Renal cortical epithelial cell (primary cell): ENCODE measurements at places on chromosomes 1 and 21.

DNA sequence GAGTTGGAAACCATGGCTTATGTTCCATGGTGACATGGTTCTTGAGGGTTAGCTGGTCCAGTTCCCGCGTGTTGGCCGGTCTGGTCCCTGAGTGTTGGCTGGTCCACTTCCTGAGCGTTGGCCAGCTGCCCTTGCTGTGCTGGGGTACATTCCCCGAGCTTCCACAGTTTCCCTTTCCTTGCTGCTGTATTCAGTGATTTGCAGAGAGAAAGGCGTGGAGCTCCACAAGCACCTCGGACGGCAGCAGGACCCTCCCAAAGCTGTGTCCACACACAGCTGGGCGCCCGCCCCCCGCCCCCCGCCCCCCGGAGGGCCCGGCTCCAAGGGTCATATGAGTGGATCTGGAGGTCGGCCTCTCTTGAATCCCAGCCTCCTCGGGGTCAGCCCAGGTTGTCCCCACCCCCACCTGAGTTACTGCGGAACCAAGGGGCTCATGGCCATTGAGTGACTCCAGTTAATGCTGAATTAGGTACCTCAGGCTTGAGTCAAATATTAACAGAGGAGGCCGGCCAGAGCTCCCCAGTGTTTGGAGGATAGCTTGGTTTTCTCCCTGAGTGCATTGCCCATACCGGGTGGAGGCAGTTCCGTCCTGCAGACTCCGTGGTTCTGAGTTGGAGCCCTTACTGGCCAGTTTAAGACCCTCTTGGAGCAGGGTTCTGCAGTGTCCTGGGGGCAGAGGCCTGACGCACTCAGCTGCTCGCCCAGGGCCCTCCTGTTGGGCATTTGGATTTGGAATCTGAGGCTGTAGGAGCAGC lies 18.4 kb downstream of the COL18A1 start:
- DNase-seq = peak; percentile 78

- DNase-seq = no peak
These were observed 355.1 kb upstream of the RUNX1 start for GRCh38 chr21:35404247-35404646.

DNA sequence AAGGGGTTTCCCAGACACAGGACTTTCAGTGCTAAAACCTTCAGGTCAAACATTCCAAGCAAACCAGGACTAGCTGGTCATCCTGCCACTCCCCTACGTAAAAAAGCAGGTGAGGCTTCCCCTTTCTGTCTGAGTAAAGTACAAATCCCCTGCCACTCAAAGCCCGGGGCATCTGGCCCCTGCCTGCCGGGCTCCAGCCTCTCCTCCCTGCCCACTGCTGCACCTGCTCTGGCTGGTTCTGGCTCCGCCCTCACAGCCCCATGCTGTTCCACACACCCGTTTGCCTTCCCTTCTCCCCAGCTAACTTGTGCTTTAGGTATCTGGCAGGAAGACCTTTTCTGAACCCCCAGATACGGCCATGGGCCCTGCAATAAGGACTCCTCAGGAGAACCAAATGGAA lies 23.3 kb upstream of the S100A7 start:
- no peak for DNase-seq

GRCh38 chr1:163172596-163172995 lies 30.1 kb downstream of the RGS5 start:
- peak; percentile 31 for DNase-seq

GRCh38 chr1:170073893-170074249 lies 624 bp downstream of the KIFAP3 start:
- DNase-seq = no peak

- DNase-seq = peak; percentile 57
These were observed 858.0 kb downstream of the USP25 start for GRCh38 chr21:16587681-16588375.

DNA sequence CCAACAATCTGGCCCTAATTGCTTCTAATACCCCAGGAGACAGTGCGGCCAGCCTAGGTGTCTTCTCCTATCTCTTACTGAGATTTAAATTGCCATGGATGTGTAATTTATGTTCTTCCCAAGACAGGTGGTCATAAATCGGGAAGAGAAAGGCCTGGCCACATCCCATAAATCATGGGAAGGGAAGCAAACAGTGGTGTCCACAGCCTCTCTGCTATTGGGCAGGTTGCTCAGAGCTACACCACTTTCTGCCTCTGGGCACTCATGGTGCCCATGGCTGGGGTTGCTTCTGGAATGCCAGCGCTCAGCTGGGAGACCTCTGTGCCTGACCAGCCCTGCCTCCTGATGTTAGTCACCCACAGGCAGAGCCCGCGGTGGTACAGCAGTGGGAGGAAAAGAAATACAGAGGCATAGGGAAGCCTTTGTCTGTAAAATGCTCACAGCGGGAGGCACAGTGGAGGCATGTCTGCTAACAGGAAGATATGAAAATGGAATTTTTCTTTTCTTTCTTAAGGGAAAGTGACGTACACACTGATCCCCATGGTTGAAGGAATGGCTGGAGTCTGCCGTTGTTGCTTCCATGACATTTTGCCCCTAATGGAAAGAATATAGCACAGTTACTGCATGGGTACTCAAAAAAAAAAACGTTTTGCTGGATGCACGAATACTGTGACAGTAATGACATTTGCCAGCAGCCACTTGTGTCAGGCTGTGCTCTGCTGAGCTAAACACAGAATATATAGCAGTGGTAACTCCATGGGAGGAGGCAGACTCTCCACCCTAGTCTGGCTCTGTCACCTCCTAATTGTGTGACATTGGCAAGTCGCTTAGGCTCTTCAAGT lies 21.9 kb downstream of the MTARC1 start:
- no peak for DNase-seq

- DNase-seq = no peak
These were observed 5.0 kb downstream of the LRRC41 start for GRCh38 chr1:46298387-46298786.

GRCh38 chr1:61647142-61647541 lies 77.8 kb downstream of the TM2D1 start:
- no peak for DNase-seq

DNA sequence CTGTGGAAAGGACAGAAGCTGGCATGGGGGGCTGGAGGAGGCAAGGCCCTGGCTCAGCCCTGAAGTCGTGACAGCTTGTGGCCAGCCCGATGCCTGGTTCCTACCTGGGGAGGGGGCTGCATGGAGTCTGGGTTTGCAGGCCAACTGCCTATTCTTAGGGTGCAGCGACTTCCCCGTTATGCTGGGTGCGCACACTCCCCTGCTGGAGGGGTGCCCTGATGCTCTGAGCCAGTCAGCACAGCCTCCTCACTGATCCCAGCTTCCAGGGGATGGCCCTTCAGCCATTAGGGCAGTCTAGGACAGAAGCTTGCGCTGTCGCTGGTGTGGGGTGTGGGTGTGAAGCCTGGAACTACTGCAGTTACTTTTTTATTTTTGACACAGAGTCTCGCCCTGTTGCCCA lies 30.0 kb upstream of the SLC19A1 start:
- no peak for DNase-seq

GRCh38 chr1:94067196-94067595 lies 53.8 kb downstream of the ABCA4 start:
- no peak for DNase-seq

GRCh38 chr1:111603979-111604378 lies 15.6 kb upstream of the RAP1A start:
- DNase-seq = no peak

GRCh38 chr1:77065693-77066342 lies 153.4 kb downstream of the PIGK start:
- DNase-seq = no peak

DNA sequence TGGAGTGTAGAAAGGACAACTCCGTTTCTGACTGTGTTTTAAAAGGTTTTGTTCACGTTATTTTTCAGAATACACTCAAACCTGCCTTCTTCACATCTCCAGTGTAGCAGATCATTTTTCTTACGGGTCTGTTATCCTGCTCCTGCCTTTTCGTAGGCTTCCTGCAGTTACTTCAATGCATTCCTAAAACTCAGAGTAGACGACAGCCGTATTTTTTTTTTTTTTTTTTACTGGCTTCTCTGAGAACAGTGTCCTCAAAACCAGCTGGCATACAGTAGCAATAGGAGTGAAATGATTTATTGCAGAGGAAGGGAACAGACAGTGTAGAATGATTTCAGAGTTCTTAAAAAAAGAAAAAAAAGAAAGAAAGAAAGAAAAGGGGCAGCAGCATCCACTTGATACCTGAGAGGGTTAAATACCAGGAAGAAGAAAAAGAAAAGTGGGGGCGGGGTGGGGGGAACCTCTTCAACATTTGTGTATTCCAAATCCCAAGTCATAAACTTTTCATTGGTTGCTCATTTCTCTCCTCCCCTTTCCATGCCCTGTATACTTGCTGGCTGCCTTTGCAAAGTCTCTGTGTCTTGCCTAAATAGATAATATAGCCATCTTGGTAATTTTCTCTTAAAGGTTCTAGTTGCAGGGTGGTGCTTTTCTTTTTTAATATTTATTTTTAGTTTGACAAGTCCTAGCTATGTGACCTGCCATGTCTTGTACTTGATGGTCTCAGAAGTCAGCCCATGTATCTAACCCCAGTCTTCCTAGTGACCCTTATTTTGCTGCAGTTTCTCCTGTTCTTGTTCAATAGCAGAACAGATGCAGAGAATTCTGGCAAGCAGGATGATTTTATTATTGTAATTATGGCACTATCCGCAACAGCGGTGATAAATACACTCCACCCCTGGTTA lies 2.8 kb downstream of the TGFB2 start:
- DNase-seq = peak; percentile 51

DNA sequence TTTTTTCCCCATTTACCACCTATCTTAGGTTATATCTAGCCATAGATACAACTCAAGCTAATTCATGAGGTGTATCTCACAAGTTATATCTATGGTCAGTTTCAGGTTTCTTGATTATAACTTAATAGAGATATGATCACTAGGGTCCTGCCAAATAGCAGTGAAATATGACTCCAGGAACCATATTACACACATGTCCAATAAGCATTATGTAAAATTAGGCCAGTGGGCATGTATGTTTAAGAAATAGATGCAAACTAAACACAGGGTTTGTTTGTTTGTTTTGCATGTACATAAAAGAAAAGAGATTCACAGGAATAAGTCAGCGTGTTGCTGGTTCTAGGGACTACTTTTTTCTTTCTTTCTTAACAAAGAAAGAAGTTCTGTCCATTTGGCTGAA lies 112.5 kb upstream of the ST6GALNAC5 start:
- DNase-seq = no peak

- peak; percentile 27 for DNase-seq
These were observed 24.1 kb downstream of the SMYD3 start for GRCh38 chr1:246482805-246483568.

- no peak for DNase-seq
These were observed 168.7 kb downstream of the CAMTA1 start for GRCh38 chr1:6953907-6954364.

DNA sequence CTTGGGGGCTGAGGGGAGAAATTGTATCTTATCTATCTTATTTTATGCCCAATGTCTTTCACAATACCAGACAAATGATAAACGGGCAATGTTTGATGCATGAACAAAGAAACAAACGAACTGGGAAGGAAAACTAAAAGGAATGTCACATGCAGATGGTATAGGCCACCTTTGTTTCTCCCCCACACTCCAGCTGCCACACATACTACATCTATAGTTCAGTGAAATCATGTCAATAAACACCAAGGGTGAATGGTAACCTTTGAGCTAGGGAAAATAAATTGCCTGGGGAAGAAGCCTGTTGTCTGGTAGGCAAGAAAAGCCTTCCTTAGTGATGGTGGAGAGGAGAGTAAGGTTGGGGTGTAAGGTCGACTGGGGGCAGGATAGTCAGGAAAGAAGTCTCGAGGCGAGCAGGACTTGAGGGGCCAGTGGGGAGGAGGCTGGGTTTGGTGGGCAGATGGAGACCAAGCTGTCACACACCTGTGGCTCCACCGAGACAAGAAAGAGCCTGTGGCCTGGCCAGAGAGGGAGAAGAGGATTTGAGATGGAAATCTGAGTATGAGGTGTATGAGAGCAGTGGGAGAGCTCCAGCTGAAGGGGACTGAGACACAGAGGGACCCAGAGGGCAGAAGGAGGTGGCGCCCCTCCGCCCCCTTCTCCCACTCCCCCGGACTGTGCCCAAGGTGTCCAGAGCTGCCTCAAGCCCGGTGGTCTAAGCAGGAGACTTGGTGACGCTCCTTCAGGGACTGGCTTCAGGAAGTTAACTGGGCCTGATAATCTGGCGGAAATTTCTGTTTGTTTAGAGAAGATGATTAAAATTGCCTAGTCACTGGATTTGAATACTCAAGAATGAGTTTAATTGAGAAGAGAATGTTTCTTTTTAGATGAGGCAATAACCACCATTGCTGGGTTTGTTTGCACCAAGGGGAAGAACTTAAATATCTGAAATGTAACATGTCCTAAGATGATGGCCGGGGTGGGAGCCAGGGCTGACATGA lies 37.3 kb downstream of the ATF3 start:
- DNase-seq = no peak

DNA sequence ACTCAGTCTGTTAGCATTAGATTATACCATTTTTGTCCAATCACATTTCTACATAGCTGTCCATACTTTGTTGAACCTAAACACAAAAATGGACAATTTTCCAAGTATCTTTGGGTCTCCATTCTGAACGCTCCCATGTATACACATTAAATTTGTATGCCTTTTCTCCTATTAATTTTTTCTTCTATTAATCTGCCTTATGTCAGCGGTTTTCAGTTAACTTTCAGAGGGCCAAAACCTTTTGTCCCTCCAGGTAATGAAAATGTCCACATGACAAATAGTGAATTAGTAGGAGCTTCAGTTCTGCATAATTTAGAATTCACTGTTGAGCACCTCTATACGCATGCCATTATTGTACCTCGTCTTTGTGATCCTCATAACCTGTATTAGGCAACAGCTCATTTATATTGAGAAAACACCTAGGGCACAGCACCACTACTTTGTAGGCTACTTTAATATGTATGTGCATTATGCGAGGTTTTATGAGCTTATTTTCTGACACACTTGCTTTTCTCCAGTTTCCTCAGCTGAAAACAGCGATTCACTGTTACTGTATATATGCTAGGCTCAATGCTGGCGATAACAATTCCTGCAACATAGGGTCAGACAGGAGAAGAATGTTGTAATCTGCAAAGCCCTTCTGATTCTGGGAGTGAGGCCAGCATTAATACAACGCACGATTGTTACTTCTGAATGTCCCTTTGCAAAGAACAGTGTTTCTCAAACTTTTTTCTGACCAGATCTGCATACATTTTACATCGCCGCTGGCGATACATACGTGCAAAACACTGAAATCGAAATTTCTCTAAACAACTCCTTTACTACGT lies 1.1 kb upstream of the ABCD3 start:
- DNase-seq = peak; percentile 79

GRCh38 chr1:29664711-29665110 lies 428.4 kb downstream of the PTPRU start:
- DNase-seq = no peak

GRCh38 chr1:9595156-9595967 lies 6.7 kb downstream of the TMEM201 start:
- no peak for DNase-seq

DNA sequence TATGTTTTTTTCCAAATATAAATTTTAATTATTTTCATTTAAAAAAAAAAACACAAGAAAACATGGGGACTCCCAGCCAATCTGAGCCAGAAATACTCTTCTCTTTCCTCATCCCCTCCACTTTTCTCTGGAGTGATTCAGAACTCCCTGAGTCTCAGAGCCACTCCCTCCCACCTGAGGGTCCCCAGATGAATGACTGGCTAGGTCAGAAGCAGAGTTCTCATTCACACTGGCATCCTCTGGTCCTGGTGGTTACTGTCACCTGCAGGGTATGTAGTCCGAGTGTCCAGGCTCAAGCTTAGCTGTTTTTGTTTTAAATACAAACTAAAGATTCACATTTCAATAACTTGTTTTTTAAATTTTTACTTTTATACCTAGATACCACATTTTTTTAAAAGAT lies 6.3 kb downstream of the HMGCS2 start:
- no peak for DNase-seq

GRCh38 chr1:82388679-82389078 lies 587.9 kb downstream of the ADGRL2 start:
- peak; percentile 86 for DNase-seq

- peak; percentile 64 for DNase-seq
These were observed 588.1 kb downstream of the KIF26B start for GRCh38 chr1:245742896-245743295.
